Tongue (tissue), 3 donors: ENCODE measurements at places on chromosomes 13 and 19.

DNA sequence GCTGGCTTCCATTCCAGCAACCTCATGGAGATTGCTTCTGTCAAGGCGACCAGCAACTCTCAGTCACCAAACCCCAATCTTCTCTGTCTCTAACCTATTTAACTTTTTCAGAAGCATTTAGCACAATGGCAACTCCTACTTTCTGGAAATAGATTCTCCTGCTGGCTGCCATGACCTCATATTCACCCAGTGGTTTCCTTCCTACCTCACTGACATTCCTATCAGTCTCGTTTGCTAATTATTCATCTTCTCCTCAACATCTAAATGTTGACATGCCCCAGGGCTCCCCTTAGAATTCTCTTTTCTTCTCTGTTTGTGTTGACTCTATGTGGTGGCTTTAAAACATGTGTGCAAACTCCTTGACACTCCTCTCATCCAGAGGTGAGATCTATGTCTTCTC, 106.7 kb downstream of the OLFM4 start:
- DNase-seq: no peak

DNA sequence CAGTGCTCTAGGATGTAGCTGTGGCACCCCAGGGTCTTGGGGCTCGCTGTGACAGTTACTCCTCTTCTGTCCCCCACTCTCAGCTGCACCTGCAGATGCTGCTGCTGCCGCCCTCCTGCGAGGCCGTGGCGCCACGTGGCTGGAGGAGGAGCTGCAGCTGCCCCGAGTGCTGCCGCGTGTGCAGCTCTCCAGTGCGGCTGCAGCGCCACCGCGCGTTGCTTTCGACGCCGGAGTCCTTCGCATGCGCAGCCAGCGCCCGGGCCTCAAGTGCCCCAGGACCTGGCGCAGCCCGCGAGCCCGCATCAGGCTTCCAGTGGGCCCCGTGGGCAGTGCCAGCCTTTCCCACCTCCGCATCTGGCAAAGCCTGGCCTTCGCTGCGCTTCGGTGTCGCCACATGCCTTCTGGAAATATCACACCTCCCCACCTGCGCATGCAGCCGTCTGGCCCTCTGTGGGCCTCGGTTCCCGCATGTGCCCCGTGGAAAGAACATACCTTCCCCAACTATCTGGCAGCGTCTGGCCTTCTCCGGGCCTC, 692 bp upstream of the ZNF580 start:
- DNase-seq: peak; percentile 79

GRCh38 chr13:30846311-30846710, 59.8 kb upstream of the MEDAG start:
- no peak for DNase-seq

DNA sequence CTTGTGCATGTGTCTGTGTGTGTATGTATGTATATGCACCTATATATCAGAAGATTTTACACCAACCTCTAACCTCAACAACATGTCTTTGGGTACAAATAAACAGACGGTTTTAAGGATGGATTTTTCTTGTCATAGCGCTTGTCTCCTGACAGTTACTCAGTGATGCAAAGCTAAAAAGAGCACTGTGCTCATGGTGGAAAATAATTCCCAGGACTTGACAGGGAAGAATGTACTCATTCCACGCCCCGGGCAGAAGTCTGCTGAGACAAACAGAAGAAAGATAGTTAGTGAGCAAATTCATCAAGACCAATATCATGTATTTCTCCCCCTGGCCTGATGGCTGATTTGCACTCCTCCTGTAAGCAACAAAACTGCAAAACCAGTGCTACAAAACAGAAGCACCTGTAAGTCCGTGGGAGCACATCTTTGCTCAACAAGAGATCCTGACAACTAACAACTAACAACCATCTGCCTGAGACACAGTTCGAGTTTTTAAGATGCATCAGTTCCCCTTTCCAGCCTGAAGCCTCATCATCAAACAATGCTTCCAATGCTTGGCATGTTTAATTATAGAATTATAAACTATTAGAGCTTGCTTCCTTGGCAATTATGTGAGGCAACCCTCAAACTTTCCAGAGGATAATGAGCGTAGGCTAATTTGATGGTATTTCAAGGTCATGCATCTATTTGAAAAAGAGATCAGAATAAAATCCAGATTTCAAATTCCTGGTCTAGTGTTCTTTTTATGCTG, 812.7 kb upstream of the MIR17HG start:
- peak; percentile 12 for DNase-seq

DNA sequence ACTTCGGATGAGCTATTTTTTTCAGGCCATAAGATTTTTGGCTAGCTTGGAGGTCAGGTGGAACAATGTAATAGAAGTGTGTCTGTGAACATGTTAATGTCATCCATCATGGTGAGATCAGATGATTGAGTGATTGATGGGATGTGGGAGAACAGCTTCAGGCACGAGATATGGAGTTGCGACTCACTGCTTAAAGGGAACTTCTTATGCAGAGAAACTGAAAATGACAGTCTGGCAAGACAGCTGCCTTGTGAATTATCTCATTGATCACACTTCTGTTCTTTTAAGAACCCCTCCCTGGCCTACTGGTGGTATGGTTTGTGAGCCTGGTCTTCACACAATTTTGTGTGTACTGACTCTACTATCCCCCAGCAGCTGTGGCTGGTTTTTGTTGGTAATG, 96.0 kb downstream of the OLFM4 start:
- no peak for DNase-seq

- no peak for DNase-seq
Measured at GRCh38 chr13:101018720-101019119, 344.1 kb upstream of the TMTC4 start.

- DNase-seq: no peak
Measured at GRCh38 chr19:6693681-6694080, 23.7 kb upstream of the TNFSF14 start.

GRCh38 chr19:55386493-55386971, 800 bp downstream of the RPL28 start:
- no peak for DNase-seq

DNA sequence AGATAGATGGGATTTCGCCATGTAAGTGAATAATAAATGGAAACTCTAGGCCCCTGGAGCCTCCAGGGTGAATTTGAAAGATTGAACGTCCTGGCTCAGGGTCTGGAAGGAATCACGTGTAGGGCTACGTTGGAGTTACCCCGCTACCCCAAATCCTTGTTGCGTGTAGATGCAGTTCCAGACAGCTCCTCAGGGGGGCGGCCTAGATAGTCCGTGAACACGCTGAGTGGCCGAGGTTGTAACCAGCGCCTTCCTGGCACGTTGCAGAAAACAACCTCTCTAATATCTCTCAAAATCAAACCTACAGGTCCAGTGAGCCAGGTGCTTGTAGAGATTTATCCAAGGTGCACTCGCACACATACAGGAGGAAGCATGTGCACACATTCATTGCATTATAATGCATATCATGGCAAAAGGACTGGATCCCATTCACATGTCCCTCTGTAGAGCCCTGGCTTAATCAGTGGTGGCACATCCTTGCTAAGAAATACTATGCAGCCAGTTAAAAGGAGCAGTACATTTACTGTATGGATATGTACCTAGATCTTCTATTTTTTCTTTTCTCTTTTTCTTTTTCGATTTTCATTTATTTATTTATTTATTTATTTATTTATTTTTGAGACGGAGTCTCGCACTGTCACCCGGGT, 2.5 kb upstream of the KEAP1 start:
- DNase-seq: peak; percentile 74

- DNase-seq: no peak
Measured at GRCh38 chr13:32253911-32254399, 61.2 kb downstream of the ZAR1L start.

GRCh38 chr19:29614780-29615179, 8.7 kb downstream of the POP4 start:
- DNase-seq: no peak

- DNase-seq: no peak
Measured at GRCh38 chr13:107942030-107942617, 273.2 kb downstream of the LIG4 start.

DNA sequence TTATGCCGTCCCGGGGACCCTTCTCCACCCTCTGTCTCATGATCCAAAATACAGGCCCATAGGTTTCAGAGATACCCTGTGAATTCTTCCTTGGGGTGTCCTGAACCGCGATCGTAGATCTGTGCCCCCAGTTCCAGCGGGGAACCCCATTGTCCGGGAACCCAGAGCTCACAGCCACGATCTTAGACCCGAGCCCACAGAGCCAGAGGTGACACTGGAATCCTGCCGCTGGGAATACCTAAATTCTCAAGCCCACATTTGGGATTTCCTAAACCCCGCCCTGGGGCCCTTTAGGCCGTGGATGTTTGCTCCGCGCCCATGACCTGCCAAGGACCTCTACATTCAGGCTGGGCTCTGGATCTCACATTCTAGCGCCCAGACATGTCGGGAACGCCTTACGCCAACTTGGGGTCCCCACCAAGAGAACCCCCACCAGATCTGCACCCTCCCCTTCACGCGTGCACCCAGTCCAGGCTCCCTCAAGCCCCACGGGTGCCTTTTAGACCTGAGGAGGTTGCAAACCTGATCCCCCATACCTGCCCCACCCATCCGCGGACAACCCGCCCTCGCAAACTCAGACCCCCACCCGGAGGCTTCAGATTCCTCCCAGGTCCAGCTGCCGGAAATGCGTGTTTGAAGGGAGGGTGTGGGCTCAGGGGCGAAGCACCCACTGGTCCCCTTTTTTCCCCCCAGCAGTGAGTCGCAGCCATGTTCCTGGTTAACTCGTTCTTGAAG, 605 bp downstream of the CAPNS1 start:
- DNase-seq: peak; percentile 85

DNA sequence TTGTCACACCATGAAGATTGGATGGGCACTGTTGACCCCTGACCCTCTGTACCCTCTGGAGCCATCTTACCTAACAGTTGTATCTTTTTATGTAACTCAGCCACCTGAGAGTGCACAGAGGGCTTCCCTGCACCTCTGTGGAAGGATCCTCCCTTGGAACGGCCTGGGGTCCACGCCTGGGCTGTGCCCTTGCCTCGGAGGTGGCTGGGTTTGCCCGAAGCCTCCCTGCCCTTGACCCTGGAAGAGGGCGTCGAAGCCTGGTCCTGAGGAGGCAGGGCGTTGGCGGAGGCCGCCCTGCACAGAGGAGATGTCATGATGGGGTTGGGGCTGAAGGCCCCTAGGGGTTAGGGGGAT, 241 bp downstream of the ODAD3 start:
- no peak for DNase-seq

DNA sequence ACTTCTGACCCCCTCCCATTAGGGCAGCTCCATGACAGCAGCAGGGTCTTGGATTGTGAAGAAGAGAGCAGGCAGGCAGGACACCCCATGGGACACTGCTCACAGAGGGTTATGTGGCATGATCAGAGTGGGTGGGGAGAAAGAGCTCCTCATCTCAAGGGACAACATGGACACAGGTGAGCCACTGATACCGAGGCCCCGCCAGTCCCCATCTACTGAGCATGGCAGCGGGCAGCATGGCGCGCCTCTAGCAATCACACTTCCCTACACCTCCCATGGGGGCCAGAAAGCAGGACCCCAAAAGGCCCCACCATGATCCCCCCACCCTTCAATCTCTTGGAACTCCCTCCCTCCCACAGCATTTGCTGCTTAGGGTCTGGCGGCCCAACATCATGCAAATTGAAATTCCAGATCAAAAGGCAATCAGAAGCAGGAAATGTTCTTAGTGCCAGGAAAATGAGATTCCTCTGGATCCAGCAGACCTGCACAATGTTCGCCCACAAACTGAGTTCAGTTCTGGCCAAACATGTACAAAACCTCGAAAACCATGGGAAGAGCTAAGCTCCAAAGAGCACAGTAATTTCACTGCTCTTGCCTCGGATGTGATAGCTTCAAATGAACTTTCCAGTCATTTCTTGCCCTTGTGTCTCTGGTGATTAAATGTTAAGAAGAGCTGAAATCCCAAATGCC, 14.8 kb downstream of the DOCK9 start:
- DNase-seq: no peak

DNA sequence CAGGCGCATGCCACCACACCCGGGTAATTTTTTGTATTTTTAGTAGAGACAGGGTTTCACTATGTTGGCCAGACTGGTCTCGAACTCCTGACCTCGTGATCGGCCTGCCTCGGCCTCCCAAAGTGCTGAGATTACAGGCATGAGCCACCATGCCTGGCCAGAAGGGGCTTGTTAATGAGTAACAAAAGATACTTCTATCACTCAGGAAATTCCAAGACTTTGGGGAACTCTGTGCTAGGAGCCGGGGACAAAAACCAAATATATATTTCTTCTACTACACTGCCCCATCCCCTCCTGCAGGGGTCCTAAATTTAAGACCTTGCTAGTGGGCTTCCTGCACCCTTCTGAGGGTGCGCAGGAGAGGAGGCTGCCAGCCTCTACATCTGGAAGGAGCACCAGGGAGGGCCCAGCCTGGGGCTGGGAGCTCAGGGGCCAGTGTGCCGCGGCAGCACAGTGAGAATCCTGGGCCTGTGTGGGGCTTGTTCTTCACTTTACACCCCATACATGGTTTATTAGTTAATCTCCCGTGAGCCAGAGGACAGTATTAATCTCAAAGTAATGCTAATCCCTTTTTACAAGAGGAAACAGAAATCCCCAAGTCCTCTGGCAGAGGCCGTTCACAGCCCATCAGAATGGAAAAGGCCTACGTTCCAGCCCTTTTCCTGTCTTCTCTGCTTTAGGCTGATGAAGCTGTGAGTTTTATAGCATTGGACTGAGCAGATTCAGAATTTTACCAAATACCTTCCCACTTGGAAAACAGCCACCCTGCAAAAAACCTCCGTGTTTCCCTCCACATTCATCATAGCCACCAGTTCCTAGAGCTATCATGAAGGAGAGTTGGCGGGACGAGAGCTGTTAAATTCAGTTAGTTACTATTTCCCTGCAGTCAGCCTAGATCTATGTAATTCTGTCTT, 44.4 kb upstream of the NPAS1 start:
- no peak for DNase-seq

DNA sequence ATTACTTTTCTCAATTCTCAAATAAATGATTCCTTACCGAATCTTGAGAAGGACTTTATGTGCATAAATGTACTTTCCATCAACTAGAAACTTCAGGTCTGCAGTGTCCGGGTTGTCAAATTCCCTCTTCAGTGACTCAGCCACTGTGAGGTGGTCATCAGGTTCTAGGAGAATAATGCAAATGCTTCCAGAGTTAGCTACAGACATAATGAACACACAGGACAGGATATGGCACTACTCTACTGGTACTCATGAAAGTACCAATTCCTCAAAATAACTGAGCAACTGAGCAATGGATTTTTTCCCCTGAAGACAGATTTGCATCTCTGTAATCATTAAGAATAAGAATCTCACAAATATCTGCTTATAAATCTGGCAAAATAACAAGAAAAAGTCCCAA, 31.2 kb downstream of the RCBTB2 start:
- no peak for DNase-seq
